ENCODE measurements at places on chromosomes 13 and 19.

GRCh38 chr13:34469196-34469986, 472.7 kb upstream of the NBEA start:
- no peak for DNase-seq

DNA sequence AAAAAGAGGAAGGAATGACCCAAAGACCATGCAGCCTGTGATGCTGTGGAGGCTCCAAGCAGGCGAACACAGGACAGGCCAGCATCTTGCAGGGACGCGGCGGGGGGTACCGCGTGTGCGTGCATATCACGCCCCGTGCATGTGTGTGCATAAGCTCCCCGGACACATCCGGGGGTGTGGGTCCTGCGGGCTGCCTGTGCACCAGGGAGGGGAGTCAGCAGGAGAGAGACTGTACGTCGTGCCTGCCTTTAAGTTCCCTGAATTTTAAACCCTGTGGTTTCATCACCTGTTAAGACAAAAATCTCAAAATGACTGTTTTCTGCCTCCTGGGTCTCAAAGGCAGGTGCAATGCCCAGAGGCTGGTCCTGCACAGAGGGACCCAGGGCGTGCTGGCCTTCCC, 16.6 kb downstream of the ADAT3 start:
- DNase-seq, result no peak

GRCh38 chr19:44571830-44572580, 41.4 kb upstream of the IGSF23 start:
- no peak for DNase-seq

- no peak for DNase-seq
These were observed 4.3 kb downstream of the RNF113B start for GRCh38 chr13:98172590-98173422.

- no peak for DNase-seq
These were observed 16.2 kb downstream of the CARS2 start for GRCh38 chr13:110689711-110690110.

DNA sequence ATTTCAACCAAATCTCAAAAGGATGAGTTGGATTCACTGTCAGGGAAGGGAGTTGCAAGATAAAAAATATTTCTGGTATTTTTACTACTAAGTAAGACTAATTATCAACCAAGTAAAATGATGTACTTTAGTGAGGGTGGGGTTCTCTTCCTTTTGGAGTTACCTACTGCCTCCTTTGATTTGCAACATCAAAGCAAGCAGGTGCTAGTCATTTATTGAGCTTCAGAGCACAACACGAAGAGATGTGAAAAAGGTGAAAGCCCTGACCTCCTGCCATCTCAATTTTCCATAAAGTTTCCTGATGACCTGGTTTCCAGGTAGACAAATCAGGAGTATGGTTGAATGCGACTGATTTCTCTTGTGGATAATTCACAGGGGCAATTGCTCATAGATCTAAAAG, 96.0 kb downstream of the CDADC1 start:
- no peak for DNase-seq

DNA sequence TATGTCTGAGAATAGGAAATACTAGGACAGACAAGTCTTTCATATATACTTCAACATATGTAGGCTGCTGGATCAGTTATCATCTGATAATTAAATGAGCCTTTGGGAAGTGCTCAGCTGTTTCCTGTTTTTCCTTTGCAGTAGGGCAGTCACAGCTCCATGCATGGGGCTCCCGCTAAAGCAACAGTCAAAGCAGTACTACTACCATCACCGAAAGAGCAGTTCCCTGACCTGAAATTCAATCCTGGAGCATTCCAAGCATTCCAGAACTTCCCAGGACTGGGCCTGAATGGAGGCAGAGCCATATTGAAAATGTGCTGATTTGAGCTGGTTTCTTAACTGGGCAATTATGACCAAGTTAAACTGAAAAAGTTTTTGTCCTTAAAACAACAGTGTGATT, 20.5 kb downstream of the MICU2 start:
- DNase-seq, result no peak

GRCh38 chr19:29878973-29879654, 62.9 kb upstream of the URI1 start:
- DNase-seq, result no peak

DNA sequence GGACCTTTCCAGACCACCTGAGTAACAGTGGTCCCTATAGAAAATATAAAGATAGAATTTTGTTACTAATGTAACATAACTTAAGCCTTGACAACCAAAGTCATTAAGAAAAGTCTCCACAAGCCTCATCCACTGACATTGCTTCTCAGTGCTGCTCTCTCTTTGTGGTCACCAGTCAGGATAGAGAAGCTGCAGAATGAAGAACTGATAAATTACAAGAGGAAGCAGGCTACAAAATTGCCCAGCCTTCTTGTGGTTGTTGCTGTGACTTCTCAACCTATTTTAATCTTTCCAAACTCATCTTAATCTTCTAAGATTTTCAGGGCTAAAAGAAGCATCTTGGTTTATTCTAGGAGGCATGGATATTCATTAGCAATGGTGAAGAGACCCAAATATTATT, 343.8 kb downstream of the MZT1 start:
- DNase-seq, result no peak

DNA sequence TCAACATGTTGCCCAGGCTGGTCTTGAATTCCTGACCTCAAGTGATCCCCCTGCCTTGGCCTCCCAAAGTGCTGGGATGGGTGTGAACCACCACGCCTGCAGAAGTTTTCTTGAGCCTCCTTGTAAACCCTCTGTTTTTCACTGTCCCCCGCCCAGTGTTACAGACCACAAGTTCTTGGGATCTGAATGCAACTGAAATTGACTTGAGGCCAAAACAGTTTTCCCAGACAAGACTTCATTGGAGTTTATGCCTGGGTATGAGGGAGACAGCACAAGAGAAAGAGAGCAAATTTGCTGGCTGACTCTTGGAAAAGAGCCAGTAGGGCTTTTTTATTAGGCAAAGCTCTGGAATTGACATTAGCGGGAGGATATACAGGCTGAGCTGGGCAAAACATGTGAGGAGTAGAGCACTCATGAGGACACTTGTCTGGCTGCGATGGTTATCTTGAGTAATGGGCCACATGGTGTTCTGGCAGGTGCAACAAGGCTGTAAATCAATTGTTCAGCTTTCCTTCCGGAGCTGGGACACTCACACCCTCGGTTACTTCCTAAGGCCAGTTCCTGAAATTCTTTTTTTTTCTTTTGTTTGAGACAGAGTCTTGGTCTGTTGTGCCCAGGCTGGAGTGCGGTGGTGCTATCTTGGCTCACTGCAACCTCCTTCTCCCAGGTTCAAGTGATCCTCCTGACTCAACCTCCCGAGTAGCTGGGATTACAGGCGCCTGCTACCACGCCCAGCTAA, 12.7 kb upstream of the HNRNPL start:
- DNase-seq, result no peak

DNA sequence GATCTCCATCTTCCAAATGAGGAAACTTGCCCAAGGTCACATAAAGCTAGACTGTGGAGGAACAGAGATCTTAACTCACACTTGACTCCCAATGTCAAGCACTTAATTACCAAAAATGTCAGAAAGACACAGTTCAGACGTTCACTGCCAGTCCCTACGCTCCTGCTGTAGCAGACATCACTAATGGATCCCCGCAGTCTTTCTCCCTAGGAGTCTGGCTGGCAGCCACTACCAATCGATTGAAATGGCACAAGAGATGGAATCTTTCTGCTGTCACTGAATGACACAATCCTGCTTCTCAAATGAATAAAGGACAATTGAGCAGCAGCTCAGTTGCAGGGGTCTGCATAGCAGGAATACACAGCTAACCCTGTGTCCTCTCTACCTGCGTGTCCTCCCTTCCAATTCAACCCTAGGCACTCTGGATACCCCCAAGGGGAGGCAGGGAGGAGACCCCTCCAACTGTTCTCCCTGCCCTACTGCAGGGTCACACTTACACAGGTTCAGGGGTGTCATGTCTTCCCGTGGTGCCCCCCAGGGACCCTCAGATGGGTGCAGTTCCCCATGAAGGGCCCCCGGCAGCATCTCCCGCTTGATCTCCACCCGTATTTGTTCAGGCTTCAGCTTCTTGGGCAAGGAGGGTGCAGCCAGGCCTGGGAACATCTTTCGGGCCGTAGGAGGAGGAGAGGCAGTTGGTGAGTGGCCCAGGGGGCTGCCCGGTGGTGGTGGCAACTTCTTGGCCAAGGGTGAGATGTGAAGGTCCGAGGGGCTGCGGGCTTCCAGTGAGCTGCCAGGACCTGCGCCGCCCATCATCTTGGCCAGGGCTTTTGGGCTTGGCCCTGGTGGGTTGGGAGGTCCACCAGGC, 7.9 kb upstream of the AKAP8L start:
- no peak for DNase-seq

DNA sequence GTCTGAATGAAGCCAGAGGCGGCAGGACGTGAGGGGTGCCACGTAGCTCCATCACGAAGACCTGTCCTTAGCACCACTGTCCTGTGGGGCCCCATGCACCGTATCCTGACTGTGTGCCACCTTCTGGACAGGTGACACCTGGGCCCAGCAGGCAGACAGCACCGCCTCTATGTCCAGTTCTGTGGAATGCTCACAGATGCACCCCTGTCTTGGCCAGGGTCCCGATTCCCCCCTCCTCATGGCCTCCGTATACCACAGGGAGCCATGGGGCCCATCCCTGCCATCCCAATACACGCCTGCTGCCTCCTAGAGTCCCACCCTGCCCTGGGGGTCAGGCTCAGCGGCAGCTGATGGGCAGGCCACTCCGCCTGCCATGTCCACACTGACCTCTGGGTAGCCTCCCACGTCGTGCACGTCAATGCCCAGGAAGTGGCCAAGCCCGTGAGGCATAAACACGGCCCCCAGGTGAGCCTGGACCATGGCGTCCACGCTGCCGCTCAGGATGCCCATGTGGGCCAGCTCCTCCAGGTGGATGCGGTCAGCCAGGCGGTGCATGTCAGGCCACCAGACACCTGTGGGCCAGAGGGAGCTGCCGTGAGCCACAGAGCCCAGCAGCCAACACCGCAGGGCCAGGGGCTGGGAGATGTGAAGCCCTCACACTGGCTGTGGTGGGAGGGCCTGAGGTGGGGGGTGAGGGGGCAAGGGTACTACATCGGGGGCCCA, 17.6 kb downstream of the CEBPG start:
- no peak for DNase-seq

DNA sequence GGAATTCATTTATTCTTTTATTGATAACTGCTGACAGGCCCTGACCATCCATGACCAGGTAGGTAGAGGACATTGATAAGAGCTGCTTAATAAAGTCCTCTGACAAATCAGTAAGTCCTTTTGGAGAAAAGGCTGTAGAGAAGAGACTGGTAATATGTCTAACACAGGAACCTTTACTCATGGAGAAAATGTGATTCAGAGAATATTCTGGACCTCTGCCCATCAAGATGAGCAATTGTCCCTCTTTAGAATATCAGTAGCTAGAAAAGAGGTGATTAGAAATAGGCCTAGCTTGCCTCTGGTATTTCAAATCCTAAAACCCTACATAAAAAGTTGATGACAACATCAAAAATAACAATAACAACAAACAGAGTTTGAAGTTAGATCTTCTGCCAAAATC, 642.3 kb downstream of the TBC1D4 start:
- no peak for DNase-seq

DNA sequence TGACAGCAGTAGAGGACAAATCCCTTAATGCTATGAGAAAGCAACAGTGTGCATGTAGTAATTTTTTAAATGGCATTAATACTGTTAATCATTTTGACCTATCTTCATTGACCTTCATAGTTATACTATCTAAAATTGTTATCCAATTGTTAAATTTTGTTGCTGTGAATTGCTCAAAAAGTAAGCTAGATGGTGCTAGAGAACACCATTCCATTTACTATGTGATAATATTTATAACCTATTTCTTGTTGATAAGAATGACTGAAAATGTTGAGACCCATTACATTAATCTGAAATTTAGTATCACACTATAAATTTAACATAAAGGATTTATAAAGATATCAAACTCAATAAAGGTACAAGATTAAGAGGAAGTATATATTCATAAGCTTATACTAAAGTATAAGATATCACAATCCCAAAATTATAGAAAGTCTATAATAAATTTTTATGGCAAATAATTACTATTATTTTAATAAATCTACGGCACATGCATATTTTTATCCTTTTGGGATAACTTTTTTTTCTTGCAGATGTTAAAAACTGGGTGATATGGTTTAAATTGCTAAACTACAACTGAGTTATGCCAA, 1573.3 kb downstream of the PCDH9 start:
- DNase-seq, result no peak

DNA sequence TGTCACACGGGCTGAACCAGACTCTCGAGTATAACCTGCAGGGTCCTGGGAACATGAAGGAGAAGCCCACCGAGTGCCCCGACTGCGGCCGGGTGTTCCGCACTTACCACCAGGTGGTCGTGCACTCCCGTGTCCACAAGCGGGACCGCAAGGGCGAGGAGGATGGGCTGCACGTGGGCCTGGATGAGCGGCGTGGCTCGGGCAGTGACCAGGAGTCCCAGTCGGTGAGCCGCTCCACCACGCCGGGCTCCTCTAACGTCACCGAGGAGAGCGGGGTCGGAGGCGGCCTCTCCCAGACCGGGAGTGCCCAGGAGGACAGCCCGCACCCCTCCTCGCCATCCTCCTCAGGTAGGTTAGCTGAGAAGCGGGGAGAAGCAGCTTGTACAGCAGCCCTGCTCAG, 73.2 kb downstream of the ZNF536 start:
- DNase-seq, result no peak

DNA sequence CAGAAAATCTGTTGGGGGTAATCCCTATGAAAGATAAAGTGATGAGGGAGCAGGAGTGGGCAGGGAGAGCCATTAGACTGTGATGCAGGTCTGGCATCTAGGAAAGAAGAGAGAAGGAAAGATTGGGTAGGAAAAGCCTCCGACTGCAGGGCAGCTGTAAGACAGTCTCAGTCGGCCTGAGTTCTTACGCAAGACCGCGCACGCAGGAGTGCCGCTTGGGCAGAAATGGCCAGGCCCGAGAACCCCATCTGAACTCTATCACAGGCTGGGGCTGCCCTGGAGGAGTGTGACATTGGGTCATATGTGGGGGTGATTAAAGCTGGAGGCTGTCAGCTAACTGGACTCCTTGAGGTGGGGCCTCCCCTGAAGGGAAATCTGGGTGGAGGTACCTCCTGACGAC, 13.9 kb upstream of the FBXL3 start:
- DNase-seq, result no peak

DNA sequence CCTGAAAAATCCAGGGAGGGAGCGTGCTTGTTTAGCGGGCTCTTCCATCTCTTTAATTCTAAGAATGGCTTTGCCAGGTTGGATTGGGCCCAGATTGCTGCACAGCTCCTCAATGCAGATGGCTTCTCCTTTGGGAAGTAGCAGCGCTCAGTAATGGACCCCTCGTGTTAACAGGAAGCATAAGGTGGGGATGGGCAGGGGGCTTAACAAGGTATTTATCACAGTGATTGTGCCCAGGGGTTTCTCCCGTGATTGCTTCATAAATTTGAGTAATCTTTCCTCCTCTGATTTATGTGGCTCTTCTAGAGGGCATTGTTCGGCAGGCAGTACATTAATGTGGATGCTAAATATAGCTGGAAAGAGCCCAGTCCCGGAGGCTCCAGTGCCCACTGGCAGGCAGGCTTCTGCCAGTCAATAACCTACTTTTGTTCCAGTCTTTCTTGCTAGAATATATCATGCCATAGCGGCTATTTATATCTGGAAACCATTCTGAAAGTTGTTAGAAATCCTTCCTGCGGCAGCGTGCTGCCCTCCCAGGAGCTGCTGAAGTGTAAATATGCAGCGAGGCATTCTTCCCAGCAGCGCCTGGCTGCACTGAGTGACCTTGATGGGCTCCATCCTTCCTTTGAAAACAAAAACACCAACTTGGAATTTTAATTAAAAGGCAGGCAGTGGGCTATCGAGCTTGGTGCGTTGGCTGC, 65.0 kb downstream of the FGF9 start:
- no peak for DNase-seq

- no peak for DNase-seq
These were observed 8.0 kb upstream of the ZNF358 start for GRCh38 chr19:7507884-7508283.

Data from activated CD4-positive, alpha-beta T cell treated with anti-CD3 and anti-CD28 coated beads, Interleukin-2, amount 50 U/mL, for 4 hours (primary cell).